ENCODE measurements at places on chromosomes 11 and 22.

GRCh38 chr11:2949920-2950319 is 20.7 kb upstream of the PHLDA2 start:
- DNase-seq: no peak

DNA sequence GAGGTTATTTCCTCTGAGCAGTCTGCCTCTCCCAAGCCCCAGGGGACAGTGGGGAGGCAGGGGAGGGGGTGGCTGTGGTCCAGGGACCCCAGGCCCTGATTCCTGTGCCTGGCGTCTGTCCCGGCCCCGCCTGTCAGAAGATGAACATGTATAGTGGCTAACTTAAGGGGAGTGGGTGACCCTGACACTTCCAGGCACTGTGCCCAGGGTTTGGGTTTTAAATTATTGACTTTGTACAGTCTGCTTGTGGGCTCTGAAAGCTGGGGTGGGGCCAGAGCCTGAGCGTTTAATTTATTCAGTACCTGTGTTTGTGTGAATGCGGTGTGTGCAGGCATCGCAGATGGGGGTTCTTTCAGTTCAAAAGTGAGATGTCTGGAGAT is 3.1 kb downstream of the PIM3 start:
- DNase-seq: no peak

- no peak for DNase-seq
These were observed 7.1 kb downstream of the MS4A6E start for GRCh38 chr11:60334005-60334620.

- no peak for DNase-seq
These were observed 182.1 kb upstream of the SORL1-AS1 start for GRCh38 chr11:121634889-121635288.

DNA sequence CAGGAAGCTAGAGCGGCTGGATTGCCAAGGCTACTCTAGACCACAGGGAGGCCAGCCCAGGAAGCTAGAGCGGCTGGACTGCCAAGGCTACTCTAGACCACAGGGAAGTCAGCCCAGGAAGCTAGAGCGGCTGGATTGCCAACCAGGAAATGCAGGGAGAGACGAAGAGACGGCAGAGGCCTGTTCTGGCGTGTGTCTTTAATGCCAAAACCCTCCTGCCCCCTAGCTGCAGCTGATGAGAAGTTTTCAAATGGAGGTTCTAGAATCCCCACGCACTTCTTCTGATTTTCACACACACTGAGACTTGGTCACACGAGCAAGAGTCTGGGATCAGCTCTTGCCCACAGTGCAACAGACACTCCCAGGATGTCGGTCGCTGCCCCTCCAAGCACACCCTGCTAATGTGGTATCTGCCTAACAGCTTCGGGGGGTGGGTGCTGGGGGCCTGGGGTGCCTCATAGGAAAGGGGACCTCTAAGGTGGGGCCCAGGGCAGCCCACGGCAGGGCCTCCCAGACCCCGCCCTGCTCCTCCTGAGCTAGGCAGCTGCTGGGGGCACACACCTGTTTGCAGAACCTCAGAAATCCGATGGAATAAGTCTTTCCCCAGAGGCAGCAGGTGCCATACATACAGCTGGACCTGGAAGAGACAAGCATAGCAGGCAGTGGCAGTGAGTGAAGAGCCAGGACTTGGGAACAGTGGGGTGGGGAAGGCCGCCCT is 28.5 kb downstream of the MAFF start:
- peak; percentile 59 for DNase-seq

GRCh38 chr11:10762913-10763421 is 11.9 kb downstream of the CTR9 start:
- no peak for DNase-seq
